ENCODE measurements at places on chromosomes 7 and 10. TPM values are rescaled to one million over a fixed set of nuclear protein-coding genes. Genes with fewer than 3 reads are reported as not detected.

DNA sequence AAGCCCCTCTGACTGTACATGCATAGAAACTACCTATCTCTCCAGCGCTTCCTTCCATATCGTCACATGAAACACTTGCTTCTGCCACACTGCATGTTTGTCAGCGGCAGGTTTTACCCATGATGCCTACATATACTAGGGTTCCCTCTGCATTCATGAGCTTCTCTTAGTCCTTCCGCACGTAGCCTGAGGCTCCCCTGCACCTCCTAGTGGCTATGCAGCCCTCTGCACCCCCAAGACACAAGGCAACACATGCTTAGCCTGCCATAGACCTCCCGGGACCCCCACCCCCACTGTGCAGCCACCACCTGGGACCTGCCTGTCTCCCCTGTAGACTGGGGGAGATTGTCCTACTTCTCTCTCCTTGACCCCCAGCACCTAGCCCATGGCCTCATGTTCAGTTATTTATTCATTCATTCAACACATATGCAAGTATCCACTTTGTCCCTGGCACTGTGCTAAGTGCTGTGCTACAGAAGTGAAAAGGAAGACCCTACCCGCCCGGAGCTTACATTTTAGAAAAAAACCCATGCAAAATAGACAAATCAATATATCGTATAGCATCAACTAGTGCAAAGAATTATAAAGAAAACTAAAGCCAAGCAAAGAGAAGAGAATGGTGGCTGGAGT is 23.5 kb downstream of the TMEM273 start:
- DNase-seq, result no peak

The DPYSL4 gene
- total RNA-seq, result 0.75 TPM

GRCh38 chr10:75294031-75294437 is 58.3 kb upstream of the COMTD1 start:
- no peak for DNase-seq

The ACSM6 gene
- total RNA-seq, result not detected

The NOS3 gene
- total RNA-seq, result 5.3 TPM

DNA sequence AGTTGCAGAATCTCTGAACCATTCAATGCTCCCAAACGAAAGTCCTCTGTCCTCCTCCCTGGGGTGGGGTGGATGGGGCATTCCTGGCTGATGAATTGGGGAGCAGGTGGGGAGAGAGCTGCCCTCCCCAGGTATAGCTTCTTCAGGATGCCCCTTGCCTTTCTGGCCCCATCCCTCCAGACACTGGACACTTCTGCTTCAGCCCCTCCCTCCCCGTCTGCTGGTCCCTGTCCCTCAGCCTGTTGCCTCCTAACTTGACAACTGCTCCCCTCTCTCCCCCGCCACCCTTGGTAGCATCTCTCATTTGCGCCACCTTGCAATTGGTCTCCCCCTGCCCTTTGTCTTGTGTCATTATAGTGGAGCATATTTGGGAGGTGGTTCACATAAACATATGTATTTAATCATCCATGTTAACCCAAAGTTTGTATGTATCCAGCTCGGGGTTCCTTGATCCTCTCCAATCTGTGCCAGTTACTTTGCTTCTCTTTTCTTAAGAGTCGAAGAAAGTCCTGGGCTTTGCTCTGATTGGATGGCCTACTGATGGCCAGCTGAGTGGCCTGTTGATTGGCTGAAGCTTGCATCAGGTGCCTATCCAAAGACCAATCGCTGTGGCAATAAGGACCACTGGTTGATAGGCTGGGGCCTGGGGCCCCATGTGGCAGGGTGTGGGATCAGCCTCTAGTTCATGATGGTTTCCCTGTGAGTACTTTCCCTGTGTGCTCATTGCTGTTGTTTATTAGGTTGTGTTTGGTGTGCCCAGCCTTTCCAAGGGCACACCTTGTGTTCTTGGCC is 4.0 kb upstream of the GCK start:
- no peak for DNase-seq

The RAB19 gene
- 0.21 TPM for total RNA-seq
